ENCODE measurements at places on chromosomes 1 and 21.

DNA sequence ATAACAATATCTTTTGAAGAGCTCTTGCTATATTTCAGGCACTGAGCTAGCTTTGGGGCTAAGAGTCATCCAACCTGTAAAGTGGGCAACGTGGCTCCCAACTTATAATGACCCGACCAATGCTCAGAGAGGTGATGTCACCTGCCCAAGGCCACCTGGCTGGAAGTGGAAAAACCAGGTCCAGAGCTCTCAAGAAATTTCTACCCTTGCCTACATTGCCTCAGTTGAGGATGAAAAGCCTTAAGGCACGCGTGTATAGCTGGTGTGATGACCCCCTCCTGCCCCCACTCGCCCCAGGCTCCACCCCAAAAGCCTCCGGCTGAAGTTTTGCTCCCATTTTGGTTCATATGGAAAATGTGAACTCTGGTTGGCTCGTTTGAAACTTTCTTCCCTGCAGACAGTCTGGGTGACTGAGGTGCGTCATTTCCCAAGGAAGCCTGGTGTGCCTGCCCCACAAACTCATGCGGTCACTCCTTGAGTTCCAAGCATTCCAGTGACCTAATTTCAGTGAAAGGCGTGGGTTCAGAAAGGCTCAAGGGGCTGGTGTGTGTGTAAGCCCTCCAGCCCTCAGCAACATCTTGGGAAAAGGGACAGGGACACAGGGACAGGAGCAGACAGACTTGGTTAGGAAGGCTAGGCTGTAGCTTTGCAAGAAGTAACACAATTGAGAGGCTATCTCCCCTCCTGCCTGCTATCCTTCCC, 20.5 kb downstream of the HTR1D start:
- DNase-seq = peak; percentile 65

- no peak for DNase-seq
Observed at GRCh38 chr1:2845869-2846268, 44.4 kb upstream of the TTC34 start.

GRCh38 chr1:169245706-169246105, 121.9 kb downstream of the NME7 start:
- no peak for DNase-seq

GRCh38 chr1:168871531-168871930, 142.5 kb upstream of the DPT start:
- no peak for DNase-seq

DNA sequence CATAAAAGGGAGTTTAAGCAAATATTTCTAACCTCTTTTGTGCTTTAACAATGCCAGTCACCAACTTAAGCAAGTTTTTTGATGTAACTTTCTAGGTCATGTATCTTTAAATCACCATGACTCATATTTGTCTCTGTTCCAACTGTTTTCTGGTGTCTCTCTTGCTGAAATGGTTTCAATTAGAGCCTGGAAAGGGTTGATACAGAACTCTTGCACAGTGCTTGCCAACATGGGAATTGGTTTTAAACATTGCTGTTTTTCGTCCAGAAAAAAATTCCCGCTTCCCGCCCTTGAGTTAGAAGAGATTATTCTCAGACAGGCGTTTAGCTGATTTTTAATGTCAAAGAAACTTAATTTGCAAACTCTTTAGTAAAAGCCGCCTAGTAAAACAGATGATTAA, 46.4 kb upstream of the SLC22A15 start:
- DNase-seq = peak; percentile 38

GRCh38 chr1:26761217-26761616, 26.5 kb upstream of the PIGV start:
- no peak for DNase-seq

DNA sequence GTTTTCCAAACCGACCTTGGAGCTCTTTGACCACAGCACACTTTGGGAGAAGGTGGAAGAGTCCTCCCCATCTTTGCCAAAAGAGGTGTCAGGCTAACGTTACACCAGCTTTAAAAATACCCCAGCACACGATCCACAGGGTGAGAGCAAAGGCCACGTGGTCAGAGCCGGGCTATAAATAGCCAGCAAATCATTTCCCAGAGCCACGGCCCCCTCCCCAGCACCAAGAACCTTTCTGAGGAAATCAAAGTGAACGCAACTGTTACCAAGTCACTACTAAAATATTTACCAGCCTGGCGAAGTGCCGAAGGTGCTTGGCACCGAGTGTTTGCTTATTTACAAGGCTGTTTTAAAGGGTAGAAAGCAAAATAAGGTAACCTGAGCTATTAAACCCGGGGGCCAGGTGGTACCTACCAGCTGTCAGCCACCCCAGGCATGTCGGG, 72.4 kb downstream of the CASZ1 start:
- peak; percentile 65 for DNase-seq

DNA sequence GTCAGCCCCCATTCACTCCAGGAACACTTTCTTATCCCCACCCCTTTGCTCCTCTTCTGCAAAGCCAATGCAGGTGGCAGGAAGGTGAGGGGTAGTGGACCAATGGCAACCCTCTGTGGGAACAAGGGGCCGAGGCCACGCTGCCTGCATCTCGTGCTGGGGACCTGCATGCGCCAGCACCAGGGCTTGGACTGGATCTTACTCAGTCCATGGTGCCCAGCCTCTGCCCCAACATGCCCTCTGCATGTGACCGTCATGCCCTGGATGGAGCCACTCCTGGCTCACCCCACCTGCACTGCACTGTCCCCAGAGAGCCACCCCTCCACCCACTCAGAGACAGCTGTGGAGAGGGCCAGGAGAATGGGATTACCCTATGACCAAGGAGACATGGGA, 22.2 kb downstream of the CITED4 start:
- no peak for DNase-seq

DNA sequence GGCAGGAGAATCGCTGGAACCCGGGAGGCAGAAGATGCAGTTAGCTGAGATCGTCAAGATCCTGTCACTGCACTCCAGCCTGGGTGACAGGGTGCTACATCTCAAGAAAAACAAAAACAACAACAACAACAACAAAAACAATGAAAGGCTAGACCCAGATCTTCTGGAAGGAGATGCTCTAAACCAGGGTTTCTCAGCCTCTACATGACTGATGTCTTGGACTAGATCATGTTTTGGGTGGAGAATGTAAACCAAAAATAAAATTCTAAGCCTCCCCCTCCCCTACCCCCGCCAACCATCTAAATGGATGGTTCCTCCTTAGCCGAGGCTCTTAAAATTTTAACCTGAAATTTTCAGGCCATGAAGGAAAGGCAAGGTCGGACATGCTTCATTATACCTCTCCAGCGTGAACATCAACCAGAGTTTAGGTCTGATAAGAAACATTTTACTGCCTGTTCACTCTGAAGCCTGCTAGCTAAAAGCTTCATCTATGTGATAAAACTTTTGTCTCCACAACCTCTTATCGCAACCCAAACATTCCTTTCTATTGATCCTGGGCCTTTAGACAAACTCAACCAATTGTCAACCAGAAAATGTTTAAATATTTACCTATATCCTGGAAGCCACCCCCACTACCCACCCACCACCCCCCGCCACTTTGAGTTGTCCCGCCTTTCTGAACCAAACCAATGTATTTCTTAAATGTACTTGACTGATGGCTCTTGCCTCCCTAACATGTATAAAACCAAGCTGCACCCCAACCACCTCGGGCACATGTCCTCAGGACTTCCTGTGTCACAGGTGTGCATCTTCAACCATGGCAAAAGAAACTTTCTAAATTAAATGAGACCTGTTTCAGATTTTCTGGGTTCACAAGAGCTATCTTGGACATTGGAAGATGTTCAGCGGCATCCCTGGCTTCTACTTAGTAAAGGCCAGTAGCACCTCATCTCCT, 1.9 kb upstream of the CAPN2 start:
- no peak for DNase-seq
